ENCODE measurements at places on chromosomes 16 and 17.

DNA sequence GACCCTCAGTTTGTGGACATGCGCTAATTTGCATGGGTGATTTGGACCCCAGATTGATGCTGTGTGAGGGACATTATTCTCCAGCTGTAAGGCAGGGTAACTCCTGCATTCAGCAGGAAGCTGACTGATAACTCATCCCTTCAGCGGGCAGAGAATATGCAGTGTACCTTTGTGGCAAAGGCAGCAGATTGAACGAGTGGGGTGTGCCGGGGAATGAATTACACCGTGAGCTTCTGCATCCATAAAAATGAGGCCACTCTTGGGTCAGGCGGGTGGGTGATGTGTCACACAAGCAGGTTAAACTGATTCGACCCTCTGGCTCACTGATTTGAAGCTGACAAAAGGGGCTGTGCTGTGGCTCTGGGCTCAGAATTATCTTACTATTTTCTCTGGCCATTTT, 128.9 kb upstream of the PMFBP1 start:
- no peak for DNase-seq

DNA sequence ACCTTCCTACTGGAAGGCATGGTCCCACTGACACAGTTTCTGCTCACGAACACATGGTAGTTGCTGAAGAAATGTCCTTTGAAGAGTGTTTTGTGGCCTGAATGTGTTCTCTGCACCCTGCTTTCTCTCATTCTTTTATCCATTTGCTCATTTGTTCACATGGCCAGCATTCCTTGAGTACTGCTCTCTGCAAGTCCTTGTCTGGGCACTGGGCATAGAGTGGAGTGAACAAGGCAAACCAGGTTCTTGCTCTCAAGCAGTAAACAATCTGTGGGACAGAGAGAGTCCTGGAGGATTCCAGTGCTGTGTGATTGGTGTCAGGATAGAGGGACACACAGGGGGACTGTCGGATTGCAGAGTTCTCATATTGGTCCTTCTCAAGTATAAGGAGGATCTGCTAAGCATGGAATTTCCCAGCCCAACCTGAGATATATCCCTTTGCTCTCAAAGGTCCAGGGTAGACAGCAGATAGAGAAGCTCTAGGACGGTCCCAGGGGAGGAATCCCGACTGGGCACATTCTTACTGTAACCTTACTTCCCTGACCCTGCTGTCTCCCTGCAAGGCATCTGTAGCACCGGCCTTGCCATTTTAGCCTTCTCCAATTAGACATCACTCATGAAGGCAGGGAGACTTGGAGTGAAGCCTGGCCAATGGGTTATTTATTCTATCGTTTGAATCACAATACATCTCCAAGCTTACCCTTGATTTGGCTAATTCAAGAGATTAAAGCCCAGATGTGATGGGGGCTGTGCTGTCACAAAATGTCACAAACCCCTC, 32.3 kb downstream of the ARL4D start:
- no peak for DNase-seq

- DNase-seq = no peak
Measured at GRCh38 chr17:27306276-27306835, 12.4 kb downstream of the WSB1 start.

DNA sequence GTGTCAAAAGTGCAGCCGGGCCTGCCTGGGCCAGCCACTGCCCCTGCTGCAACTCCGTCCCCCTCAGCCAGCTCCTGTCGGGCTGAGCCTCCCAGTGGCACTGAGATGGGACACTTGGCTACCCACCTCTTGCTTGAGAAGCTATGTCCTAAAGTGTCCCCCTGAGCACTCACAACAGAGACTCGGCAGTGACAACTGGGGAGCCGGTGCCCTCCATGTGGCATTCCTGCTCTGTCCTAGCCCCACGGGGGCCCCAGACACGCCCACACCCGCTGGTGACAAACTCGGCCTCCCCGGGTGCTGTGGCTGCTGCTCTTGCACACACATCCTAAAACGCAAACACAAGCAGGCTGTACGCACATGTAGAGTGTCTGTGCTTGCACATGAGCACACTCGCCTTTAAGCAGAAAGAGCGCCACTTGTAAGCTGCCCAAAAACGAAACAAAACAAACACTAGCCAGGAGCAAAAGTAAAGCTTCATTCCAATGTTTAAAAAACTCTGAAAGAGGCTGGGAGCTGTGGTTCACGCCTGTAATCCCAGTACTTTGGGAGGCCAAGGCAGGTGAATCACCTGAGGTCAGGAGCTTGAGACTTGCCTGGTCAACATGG, 253.9 kb downstream of the RBFOX3 start:
- DNase-seq = no peak

DNA sequence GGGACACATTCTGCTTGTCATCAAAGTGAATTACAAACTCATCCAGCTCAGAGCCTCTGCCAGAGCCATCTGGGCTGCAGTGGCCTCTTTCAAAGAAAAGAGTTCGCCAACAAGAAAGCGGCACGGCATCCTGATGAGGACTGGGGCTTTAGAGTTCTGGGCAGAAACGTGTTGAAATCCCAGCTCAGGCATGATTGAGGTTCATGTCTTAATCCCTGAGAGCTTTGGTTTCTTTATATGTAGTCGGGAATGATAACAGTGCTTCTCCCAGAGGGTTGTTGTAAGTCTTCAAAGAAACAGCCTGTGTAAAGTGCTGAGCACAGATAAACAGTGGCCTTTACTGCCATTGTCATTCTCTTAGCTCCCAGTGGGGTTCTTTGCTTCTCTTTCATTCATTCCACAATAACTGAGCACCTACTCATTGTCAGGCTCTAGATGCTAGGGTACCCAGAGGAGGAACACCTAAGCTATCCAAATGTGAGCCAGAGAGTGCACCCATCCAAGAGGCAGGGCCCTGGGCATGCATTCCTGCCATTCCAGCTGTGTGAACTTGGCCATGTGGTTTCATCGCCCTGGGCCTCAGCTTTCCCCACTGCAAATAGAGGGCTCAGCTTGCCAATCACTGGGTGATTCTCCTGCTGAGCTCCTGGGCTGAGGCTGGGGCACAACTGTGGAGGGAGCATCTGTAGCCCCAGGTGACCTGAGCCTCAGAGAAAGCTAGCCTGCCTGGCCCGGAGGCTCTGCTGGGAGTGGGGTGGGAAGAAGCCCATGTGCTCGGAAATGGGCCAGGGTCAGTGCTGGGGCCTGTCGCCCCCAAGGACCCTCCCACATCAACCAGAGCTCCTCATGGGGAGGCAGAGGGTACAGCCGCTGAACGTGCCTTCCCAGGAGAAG, 38.3 kb upstream of the CRHR1 start:
- no peak for DNase-seq

DNA sequence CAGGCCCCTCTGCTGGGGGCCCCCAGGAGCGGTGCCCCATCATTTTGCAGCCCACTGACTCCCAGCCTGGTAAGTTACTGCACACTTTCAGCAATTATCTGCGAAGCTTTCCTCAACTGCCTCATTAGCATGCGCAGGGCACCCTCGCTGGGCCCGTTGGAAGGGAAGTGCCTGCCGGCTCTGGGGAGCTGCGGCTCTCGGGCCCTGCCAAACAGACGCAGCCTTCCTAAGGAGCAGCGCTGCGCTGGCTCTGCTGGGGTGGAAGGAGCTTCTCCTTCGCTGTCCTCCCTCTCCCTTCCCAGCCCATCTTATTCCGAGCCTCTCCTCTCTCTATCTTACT, 71.0 kb downstream of the RBBP6 start:
- peak; percentile 14 for DNase-seq

GRCh38 chr17:32185875-32186274, 43.6 kb downstream of the RHOT1 start:
- DNase-seq = no peak

DNA sequence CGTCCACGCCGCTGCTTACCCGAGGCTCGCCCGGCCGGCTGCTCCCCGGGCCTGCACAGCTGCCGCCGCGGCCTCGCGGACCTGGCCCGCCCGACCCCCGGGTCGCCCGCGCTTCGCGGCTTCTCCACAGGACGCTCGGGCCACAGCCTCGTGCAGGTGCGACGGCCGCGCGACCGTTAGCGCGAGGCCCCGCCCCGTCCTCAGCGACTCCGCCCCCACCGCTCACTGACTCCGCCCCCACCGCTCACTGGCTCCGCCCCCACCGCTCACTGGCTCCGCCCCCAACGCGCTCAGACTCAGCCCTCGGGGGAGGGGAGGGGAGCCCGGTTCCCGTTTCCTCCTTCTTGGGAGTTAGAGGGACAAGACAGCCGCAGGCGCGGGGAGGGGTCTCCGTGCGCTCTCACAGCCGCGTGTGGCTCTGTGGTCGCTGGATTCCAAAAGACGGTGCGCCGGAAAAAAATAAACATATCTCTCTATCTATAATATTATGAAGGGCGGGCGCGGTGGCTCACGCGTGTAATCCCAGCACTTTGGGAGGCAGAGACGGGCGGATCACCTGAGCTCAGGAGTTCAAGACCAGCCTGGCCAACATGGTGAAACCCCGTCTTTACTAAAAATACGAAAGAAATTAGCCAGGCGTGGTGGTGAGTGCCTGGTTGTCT, at the start of gene MEIOB:
Gene MEIOB (minus strand): TSS at position 191 of the 662 bp plus-strand sequence. CDS start 3,989 bp downstream, outside the sequence.
- DNase-seq = peak; percentile 53

- no peak for DNase-seq
Measured at GRCh38 chr16:5678371-5678770, 580.8 kb upstream of the EEF2KMT start.

DNA sequence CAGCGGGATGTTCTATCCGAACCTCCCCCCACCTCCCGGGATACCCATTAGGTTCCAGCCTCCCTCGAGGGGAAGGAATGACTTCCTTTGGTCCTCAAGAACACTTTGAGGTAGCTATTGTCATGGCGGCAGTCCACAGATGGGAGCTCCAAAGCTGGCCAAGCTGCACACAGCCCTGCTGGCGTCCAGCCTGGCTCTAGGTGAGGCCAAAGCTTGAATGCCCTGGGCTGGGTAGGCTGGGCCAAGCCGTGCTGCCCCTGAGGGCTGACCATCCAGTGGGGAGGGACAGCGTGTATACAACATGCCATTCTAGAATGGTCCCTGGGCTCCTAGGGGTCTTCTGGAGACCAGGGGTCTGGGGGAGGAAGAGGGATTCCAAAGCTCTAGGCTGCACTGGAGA, 43.5 kb downstream of the PEMT start:
- DNase-seq = no peak

DNA sequence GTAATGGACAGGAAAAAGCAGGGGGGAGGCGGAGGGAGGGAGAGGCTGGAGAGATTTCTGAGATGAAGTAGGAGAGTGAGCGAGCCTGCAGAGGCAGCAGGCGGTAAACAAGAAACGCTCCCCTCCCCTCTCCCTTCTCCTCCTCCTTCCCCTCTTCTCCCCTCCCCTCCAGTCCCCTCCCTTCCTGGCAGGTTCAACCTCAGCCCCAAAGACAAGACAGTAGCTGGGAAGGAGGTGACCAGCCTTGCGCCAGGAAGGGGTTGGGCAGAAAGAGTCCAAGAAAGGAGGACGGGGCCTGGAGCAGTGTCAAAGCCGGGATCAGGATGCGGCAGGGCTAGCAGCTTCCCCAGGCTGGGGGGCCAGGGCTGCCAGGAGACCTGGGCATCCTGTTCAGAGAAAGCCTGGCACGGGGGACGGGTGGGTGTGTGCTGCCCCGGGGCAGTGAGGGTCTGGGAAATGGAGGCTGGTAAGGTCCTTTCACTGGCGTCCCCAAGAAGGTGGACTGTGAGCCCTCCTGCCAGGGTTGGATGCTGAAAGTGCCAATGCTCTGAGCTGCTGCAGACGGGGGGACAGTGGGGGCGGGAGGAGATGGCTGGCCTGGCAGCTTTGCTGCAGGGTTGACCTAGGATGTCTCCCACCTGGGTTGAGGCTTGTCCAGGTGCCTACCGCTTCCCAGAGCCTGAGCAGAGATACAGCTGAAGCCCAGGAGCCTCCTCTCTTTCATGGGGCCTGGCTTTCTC, 261.6 kb upstream of the TNRC6C start:
- DNase-seq = no peak

- DNase-seq = no peak
Measured at GRCh38 chr16:20878682-20879147, 21.4 kb downstream of the DCUN1D3 start.

- DNase-seq = no peak
Measured at GRCh38 chr17:83036666-83037065, 42.7 kb upstream of the METRNL start.

- no peak for DNase-seq
Measured at GRCh38 chr17:6056104-6056503, 14.1 kb upstream of the WSCD1 start.

DNA sequence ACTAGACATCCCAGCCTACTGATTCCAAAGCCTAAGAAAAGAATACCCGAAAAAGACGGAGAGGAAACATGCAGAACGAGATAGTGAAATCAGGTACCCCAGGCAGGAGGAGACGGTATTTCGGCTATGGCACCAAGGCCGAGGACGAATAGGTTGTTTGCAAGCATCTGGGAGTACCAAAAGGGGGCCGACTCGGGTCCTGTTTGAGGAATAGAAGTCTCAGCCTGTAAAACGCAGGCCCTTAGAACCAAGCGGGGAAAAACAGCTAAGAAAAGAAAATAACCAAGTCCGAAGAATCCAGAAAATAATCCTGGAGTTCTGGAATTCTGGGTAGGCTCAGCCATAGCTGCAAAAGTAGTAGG, 537 bp downstream of the SLC35B1 start:
- DNase-seq = no peak

- peak; percentile 64 for DNase-seq
Measured at GRCh38 chr17:35243561-35244340, 879 bp downstream of the SLFN5 start.

DNA sequence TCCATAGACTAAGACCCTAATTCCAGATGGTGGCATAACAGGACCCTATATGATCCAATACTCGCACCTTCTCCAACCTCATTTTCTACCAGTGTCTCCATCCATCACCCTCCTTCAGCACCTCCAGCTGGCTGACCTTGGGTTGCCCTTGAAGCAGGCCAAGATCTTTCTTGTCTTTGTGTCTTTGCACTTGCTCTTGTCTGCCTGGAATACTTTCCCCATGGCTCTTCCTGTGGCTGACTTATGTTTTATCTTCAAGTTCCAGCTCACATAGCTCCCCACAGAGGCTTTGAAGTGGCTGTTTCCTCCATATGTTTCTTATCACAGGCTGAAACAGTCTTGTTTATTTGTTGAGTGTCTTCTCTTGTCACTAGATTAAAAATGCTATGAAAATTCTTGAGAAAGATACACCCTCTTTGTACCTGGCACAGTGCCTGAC, 29.6 kb upstream of the MMD start:
- DNase-seq = no peak

GRCh38 chr17:31085563-31085962, 9.2 kb upstream of the NF1 start:
- peak; percentile 84 for DNase-seq

- no peak for DNase-seq
Measured at GRCh38 chr16:10589109-10589508, 8.7 kb upstream of the EMP2 start.

- no peak for DNase-seq
Measured at GRCh38 chr16:5005916-5006315, 27.8 kb downstream of the NAGPA start.

Data from inflammatory macrophage (primary cell).